ENCODE measurements at places on chromosomes 6 and 20. TPM values are rescaled to one million over a fixed set of nuclear protein-coding genes. Genes with fewer than 3 reads are reported as not detected.

PSORS1C1 gene
- 0.14 TPM for total RNA-seq

- no peak overlapping the region for H3K4me3 ChIP-seq
- peaks cover 11% of the 10 kb centered on the region for H3K4me1 ChIP-seq
- no peaks in the 10 kb centered on the region for H3K27me3 ChIP-seq
- H3K27ac ChIP-seq: no peak overlapping the region
- no peak for DNase-seq
Measured at GRCh38 chr6:111798281-111798725, 74.9 kb downstream of the FYN start.

SLCO4A1 gene
- total RNA-seq: 3.4 TPM

EFCAB8 gene
- 0.33 TPM for total RNA-seq

DNA sequence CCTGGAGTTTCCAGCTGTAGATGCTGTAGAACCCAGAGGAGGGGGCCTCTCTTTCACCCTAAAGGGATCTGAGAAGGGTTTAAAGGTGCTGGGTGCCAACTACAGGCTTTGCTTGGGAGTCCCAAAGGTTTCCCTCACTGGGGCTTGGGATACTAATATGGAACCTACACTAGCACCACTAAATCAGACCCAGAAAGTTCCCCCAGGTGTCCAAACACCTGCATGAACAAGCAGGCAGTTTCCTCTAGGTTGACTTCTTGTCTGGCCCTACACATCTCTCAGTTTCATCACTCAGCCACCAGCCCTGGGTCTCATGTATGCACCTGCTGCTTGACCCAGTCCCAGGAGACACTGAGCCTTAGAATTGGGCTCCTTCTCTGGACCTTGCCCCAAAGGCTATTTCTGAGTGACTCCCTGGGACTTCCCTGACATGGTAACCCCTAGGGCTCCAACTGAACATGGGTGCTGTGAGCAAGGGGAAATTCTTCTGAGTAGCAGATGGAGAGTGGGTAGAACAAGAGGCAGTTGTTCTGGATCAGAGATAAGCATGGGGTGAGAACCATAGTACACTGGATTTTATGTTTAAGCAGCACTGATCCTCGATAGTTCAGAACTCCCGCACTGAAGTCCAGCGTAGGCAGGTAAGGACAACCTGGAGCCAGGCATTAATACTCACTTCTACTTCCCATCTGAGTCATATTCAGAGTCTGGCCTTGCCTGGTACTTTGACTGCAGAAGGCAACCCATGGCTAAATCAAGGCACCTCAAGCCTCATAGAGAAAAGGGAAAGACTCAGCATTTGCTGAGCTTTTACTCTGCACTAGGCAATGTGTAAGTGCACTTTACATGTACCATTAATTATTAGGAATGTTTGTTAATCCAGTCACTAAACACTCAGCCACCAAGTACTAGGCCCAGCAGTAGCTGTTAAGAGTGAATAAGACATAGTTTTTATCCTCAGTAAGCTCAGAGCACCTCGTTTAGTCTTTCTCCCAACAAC, 16.8 kb downstream of the BCL2L1 start:
- peaks cover 59% of the 10 kb centered on the region for H3K4me1 ChIP-seq
- peak overlapping the region; percentile 1 for H3K4me3 ChIP-seq
- no peak for DNase-seq
- H3K36me3 ChIP-seq: peaks cover 38% of the 10 kb centered on the region
- peak overlapping the region; percentile 64 for H3K27ac ChIP-seq

DNA sequence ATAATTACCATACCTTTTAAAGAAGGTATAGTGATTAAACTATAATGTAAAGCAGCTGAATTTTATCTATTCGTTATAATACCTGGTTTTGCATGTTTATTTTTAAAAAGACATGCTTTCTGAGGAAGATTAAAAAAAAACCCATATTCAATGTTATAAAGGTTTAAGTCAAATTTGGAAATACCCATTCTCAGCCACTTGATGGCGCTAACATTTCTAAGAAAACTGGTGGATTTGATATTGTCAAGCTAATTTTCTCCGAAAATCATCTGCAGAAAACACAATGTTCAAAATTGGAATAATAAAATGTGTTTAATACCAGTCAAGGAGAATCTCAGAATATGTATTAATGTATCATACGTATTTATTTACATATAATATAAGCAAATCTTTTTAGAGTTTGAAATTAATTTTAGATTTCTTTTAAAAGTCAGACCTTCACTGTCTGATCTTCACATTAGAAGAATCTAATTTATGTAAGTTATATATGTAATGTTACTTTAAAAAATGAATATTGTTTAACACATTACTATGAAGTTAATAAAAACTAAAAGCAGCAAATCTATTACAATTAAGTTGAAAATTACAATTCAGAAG, 35.0 kb downstream of the SHPRH start:
- DNase-seq: peak; percentile 33
- H3K27me3 ChIP-seq: no peaks in the 10 kb centered on the region
- peaks cover 28% of the 10 kb centered on the region for H3K36me3 ChIP-seq
- H3K27ac ChIP-seq: no peak overlapping the region
- no peaks in the 10 kb centered on the region for H3K4me1 ChIP-seq
- no peak overlapping the region for H3K4me3 ChIP-seq

ACOT8 gene
- total RNA-seq: 32.0 TPM

DNA sequence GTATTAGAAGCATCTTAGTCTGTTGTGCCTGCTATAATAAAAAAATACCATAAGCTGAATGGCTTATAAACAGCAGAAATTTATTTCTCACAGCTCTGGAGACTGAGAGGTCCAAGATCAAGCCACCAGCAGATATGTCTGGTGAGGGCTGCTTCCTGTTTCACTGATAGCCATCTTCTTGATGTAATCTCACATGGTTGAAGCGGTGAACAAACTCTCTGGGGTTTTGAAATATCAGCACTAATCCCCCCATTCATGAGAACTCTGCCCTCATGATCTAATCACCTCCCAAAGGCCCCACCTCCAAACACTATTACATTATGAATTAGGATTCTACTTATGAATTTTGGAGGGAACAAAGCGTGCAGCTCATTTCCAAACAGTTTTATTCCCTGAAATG, 11.6 kb upstream of the CLVS2 start:
- no peaks in the 10 kb centered on the region for H3K36me3 ChIP-seq
- no peak for DNase-seq
- no peaks in the 10 kb centered on the region for H3K4me1 ChIP-seq

TSHZ2 gene
- total RNA-seq: 2.4 TPM

GRCh38 chr6:164252948-164253347, 838.4 kb downstream of the QKI start:
- no peaks in the 10 kb centered on the region for H3K27me3 ChIP-seq
- no peak for DNase-seq
- no peaks in the 10 kb centered on the region for H3K4me1 ChIP-seq
- no peak overlapping the region for H3K4me3 ChIP-seq
- no peak overlapping the region for H3K27ac ChIP-seq

GRCh38 chr6:33252759-33253158, 18.9 kb downstream of the VPS52 start:
- peaks cover 24% of the 10 kb centered on the region for H3K4me1 ChIP-seq
- no peak for DNase-seq
- peaks cover 32% of the 10 kb centered on the region for H3K36me3 ChIP-seq
- H3K27me3 ChIP-seq: peaks cover 4% of the 10 kb centered on the region
- H3K27ac ChIP-seq: no peak overlapping the region
- H3K4me3 ChIP-seq: no peak overlapping the region

KCNK17 gene
- 1.0 TPM for total RNA-seq

- no peaks in the 10 kb centered on the region for H3K36me3 ChIP-seq
- DNase-seq: no peak
- no peaks in the 10 kb centered on the region for H3K4me1 ChIP-seq
- no peak overlapping the region for H3K4me3 ChIP-seq
- H3K27me3 ChIP-seq: no peaks in the 10 kb centered on the region
Measured at GRCh38 chr6:169326067-169326799, 72.6 kb upstream of the THBS2 start.

TPMT gene
- total RNA-seq: 12.8 TPM

LRRN4 gene
- total RNA-seq: 0.05 TPM

DNA sequence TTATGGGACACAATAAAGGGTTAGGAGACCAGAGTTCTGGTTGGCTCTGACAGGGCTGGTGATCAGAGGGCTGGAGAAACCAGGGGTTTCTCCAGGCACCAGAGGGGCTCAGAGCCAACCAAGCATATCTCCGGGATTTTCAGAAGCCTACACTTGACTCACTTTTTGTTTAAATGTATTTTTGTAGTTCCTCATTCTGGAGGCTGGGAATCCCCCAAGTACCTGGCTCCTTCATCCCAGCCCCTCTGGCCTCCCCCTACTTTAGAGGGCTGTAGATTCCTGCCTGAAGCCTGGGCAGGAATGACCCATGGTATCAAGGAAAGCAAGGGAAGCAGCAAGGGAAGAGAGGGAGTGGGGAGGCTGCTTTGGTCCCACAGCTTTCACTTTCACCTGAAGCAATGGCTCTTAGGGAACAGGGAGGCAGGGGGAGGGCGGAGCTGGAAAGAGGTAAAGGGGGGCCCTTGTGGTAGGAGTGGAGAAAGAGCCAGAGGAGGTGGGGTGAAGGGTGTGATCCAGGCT, 973 bp downstream of the CD40 start:
- peaks cover 3% of the 10 kb centered on the region for H3K27me3 ChIP-seq
- peak overlapping the region; percentile 86 for H3K27ac ChIP-seq
- no peaks in the 10 kb centered on the region for H3K36me3 ChIP-seq

CAGE1 gene
- total RNA-seq: 0.09 TPM

GRCh38 chr6:46638650-46639049, 14.0 kb downstream of the CYP39A1 start:
- DNase-seq: no peak
- H3K36me3 ChIP-seq: no peaks in the 10 kb centered on the region
- H3K27me3 ChIP-seq: no peaks in the 10 kb centered on the region
- no peak overlapping the region for H3K27ac ChIP-seq
- H3K4me1 ChIP-seq: no peaks in the 10 kb centered on the region

GRCh38 chr6:24105191-24105590, 20.8 kb upstream of the NRSN1 start:
- no peaks in the 10 kb centered on the region for H3K36me3 ChIP-seq
- H3K27ac ChIP-seq: no peak overlapping the region
- DNase-seq: no peak
- H3K4me1 ChIP-seq: no peaks in the 10 kb centered on the region
